ENCODE measurements at places on chromosomes 4 and X.

GRCh38 chr4:25865586-25865985 lies 2.8 kb upstream of the SEL1L3 start:
- DNase-seq: no peak

- DNase-seq: no peak
These were observed 383.2 kb downstream of the PACRGL start for GRCh38 chr4:21083413-21083812.

DNA sequence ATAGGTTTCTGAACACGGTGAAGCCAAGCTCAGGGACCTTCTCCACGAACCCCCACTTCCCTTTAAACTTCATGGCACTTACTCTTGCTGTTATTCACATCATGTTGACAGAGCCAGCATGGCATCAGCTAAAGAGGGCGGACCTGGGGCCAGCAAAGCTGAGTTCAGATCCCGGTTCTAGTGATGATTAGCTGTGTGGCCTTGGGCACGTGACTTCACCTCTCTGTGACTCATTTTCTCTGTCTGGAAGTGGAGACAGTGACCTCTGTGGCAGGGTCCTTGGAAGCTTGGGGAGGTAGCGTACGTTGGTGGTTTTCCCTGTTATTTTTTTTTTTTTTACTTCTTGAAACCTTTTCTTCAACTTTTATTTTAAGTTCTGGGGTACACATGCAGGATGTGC lies 13.4 kb downstream of the EVC start:
- DNase-seq: no peak

- peak; percentile 24 for DNase-seq
These were observed 28.5 kb downstream of the PHEX start for GRCh38 chrX:22060415-22061280.

GRCh38 chr4:94454405-94454804 lies 2.7 kb downstream of the PDLIM5 start:
- no peak for DNase-seq

GRCh38 chrX:123088331-123088730 lies 95.7 kb upstream of the GRIA3 start:
- no peak for DNase-seq

DNA sequence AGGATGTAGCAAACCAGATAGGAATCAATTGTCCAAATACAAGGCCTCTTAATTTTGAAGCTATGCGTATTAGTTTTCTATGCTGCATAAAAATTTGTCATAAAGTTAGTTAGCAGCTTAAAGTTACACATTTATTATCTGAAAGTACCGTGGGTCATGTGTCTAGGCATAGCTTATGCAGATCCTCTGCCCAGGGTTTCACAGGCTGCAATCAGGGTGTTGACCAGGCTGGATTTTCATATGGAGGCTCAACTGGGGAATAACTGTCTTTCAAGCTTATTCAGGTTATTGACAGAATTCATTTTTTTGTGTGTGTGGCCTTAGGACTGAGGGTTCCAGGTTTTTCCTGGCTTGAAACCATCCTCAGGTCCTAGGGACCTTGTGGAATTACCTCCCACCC lies 265.1 kb downstream of the SLC39A8 start:
- DNase-seq: no peak

DNA sequence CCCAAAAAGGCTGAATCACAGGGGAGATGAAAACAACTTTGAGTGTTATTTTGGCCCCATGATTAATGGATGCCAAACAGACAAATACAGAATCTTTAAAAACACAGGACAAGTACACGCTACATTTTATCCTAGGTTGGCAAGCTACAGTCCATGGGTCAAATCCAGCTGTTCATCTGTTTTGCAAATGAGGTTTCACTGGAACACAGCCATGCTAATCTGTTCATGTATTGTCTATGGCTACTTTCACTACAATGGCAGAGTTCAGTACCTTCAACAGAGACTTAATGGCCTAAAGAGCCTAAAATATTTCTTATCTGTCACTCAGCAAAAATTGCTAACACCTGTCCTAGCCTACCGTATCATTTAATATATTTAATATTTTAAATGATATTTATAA lies 1548.5 kb upstream of the IGFBP7 start:
- DNase-seq: no peak

GRCh38 chr4:172207258-172207657 lies 394.1 kb downstream of the GALNTL6 start:
- no peak for DNase-seq

GRCh38 chr4:32203340-32203739 lies 1483.2 kb downstream of the PCDH7 start:
- DNase-seq: no peak

Data from stimulated activated CD4-positive, alpha-beta T cell treated with anti-CD3 and anti-CD28 coated beads, Interleukin-2, amount 100 ng/mL, for 4 hours (primary cell).